ENCODE measurements at places on chromosomes 7 and 10. TPM values are rescaled to one million over a fixed set of nuclear protein-coding genes. Genes with fewer than 3 reads are reported as not detected.
A peak's percentile ranks its signal among the peaks of the same experiment; 100 is the strongest.

GRCh38 chr10:113126229-113127201 lies 176.5 kb downstream of the TCF7L2 start:
- DNase-seq, result peak; percentile 54

- no peak for DNase-seq
These were observed 522.9 kb downstream of the PARD3 start for GRCh38 chr10:34292194-34292565.

DNA sequence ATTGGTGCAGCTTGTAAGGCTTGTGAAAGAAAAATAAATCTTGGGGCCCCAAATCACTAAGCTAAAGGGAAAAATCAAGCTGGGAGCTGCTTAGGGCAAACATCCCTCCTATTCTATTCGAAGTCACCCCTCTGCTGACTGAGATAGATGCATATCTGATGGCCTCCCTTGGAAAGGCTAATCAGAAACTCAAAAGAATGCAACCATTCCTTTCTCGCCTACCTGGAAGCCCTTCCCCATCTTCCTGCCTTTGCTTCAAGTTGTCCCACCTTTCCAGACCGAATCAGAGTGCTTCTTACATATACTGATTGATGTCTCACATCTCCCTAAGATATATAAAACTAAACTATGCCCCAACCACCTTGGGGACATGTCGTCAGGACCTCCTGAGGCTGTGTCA lies 240.3 kb downstream of the SKIDA1 start:
- DNase-seq, result no peak

The ANKIB1 gene
- 39.9 TPM for total RNA-seq

DNA sequence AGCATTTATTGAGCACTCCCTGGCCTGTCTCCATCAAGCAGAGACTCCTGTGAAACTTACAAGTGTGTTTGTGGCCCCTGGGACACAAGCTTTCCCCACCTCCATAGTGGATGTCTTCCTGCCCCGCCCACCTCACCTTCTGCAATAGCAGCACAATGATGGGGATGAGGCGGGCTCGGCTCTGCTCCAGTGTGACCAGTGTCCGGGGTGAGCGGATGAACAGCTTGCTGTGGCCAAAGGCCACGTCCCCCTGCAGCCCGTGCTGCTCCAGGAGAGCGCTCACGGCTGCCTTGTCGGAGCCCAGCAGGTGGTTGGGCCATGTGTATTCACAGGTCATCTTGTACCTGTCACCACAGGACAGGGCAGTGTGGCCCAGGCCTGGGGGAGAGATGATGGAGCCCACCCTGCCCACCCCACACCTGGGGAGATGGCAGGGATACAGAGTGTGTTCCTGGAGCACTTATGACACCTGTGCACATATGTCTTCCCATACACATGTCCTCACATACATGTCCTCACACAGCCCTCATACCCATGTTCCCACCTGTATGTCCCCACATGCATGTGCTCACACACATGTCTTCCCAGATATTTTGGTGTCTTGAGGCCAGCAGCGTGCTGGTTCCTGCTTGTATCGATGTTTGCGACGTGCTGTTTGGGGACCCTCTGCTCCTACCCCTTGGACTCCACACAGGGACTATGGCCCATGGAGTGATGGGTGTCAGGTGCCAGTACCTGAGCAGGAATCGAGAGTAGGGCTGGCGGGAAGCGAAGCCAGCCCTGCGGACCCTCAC lies 12.7 kb downstream of the MYO1G start:
- DNase-seq, result no peak

The ANKRD7 gene
- total RNA-seq, result not detected

DNA sequence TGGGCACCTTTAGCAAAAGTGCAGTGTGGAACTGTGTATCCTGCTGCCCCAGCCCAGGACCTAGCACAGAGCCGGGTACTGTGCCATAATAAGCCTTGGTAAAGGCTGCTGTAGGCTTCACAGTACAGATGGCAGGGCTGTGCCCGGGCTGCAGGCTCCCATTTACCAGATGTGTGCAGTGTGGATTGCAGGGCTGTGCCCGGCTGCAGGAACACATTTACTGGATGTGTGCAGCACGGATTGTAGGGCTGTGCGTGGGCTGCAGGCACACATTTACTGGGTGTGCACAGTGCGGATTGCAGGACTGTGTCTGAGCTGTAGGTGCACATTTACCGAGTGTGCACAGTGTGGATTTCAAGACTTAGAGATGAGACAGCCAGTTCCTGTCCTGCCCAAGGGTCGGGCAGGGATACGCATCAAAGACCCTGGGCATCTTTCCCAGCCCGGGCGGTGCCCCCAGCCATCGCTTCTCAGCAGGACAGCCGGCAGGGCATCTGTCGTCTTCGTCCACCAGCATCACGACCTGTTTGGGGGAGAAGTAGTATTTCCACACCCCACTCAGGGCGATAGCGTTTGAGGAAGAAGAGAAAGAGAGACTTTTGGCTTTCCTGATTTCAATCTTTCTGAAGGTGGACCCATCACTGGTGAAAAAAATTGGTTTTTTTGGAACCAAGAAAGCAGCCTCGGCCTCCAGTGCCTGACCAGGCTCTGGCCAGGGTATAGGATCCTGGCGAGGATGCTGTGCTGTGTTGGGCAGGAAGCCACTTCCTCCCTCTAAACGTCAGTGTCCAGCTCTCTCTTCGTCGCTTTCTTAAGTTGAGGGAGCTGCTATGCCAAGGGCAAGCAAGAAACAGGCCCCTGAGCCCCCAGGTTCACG lies 180.8 kb downstream of the CUX1 start:
- no peak for DNase-seq

- DNase-seq, result no peak
These were observed 59.9 kb downstream of the INSIG1 start for GRCh38 chr7:155357573-155358041.

Measured in activated CD4-positive, alpha-beta memory T cell treated with anti-CD3 and anti-CD28 coated beads for 36 hours (primary cell).